K562 (cell line): ENCODE measurements at places on chromosomes 13 and 19. TPM values are rescaled to one million over a fixed set of nuclear protein-coding genes. Genes with fewer than 3 reads are reported as not detected.

DNA sequence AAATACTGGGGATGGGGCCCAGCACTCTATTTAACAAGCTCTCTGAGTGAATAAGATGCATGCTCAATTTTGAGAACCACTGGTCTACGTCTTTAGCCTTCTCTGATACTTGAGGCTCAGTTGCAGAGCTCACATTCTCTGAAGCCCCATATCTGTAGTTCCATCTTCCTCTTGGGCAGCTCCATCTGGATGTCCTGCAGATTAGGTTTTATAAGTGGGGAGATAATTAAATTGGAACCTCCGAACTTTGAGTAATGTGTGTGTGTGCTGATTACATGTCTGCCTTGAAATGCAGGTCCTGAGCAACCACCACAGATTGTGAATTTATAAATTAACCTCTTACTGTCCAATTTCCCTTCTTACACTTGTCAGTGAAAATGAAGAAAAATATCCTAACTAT is 7.2 kb upstream of the RASL11A start:
- DNase-seq = no peak
- no peaks in the 10 kb centered on the region; the same call in 1 of the 3 replicates for H3K4me1 ChIP-seq
- peaks cover 9% of the 10 kb centered on the region for H3K36me3 ChIP-seq
- no peaks in the 10 kb centered on the region for H3K27me3 ChIP-seq

WASF3 gene
- 0.29 TPM in 2 replicates for total RNA-seq

ZNF808 gene
- total RNA-seq = 20.1 and 20.8 TPM in 2 replicates

GRCh38 chr19:56476093-56476492 is 1.1 kb downstream of the ZNF667 start:
- no peak for DNase-seq
- H3K27ac ChIP-seq = no peak overlapping the region
- H3K4me1 ChIP-seq = peaks cover 15% of the 10 kb centered on the region; the same call in 1 of the 2 replicates
- H3K27me3 ChIP-seq = no peaks in the 10 kb centered on the region
- no peaks in the 10 kb centered on the region for H3K36me3 ChIP-seq

ZNF134 gene
- 6.3 and 7.0 TPM in 2 replicates for total RNA-seq

GRCh38 chr13:47661076-47661475 is 340.0 kb downstream of the SUCLA2 start:
- H3K4me1 ChIP-seq = no peaks in the 10 kb centered on the region
- H3K36me3 ChIP-seq = no peaks in the 10 kb centered on the region
- H3K27ac ChIP-seq = no peak overlapping the region
- DNase-seq = no peak

DNA sequence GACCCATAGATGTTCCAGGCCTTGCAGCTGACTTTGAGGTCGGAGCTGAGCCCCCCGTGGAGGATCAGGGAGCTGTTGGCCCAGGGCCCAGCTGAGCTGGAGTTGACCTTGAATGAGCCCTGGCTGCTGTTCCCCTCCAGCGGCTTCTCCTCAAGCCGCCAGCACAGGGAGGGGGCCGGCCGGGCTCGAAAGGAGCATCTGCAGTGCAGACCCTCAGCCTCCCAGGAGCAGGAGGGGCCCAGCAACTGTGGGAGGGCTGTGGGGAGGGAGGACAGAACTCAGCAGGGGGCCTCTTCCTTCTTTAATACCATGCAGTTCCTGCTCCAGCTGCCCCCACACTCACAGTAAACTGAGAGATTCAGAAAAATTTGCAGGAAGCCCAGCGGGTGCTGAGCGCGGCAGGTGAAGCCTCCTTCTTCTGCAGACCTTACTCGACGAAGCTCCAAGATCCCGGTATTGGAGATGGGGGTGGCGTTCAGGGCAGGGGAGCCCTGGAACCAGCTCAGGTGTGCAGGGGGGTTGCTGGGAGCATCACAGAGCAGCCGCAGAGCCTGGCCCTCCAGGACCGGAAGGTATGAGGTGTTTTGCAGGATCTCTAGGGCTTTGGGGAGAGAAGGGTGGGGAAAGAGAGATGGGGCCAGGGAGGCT is 2.6 kb downstream of the SIGLEC5 start:
- H3K4me1 ChIP-seq = peaks cover 3% of the 10 kb centered on the region; the same call in 1 of the 2 replicates
- no peak overlapping the region for H3K4me3 ChIP-seq
- peaks cover 58% of the 10 kb centered on the region for H3K27me3 ChIP-seq
- H3K36me3 ChIP-seq = no peaks in the 10 kb centered on the region

DNA sequence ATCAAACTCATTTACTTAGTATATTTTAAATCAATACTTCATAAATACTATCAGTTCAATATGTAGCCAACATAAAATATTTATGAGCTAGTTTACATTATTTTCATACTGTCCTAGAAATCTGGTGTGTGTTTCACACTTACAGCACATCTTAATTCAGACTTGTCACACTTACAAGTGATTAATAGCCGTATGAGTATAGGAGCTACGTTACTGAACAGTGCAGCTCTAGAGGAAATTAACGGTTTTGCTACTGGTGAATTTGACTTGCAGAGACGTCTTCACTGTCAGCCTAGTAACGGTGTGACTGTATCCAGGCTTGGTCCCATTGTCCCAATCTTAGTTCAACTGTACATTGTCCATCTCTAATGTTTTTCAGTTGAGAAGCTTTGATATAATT is 33.7 kb upstream of the POSTN start:
- no peaks in the 10 kb centered on the region for H3K36me3 ChIP-seq
- H3K27ac ChIP-seq = no peak overlapping the region
- H3K4me3 ChIP-seq = no peak overlapping the region
- no peak for DNase-seq
